Myocyte (in vitro differentiated cells): ENCODE measurements at places on chromosomes 16 and 17. TPM values are rescaled to one million over a fixed set of nuclear protein-coding genes. Genes with fewer than 3 reads are reported as not detected.

The EVPLL gene
- total RNA-seq, result not detected in 2 replicates

The SLC47A2 gene
- 3.8 and 5.6 TPM in 2 replicates for total RNA-seq

The PRSS8 gene
- total RNA-seq, result 0.08 TPM in 1 of 2 replicates, not detected in the other

The CTRB2 gene
- 2.3 and 6.1 TPM in 2 replicates for total RNA-seq

The CX3CL1 gene
- not detected in 2 replicates for total RNA-seq

The IST1 gene
- total RNA-seq, result 246 and 256 TPM in 2 replicates

The KRTAP16-1 gene
- not detected in 2 replicates for total RNA-seq

The CCL3 gene
- total RNA-seq, result 1.5 TPM in 1 of 2 replicates, not detected in the other

The GUCY2D gene
- not detected in 2 replicates for total RNA-seq

The PIRT gene
- not detected in 2 replicates for total RNA-seq

The ANKRD13B gene
- 29.1 and 41.2 TPM in 2 replicates for total RNA-seq

The GRAPL gene
- total RNA-seq, result not detected in 2 replicates

The SNN gene
- 14.4 and 15.4 TPM in 2 replicates for total RNA-seq

The HSF4 gene
- 20.9 and 29.3 TPM in 2 replicates for total RNA-seq

The KRTAP2-3 gene
- 0.19 TPM in 1 of 2 replicates, not detected in the other for total RNA-seq

The SHISA9 gene
- total RNA-seq, result 15.5 and 15.9 TPM in 2 replicates

The NOB1 gene
- 17.5 and 20.1 TPM in 2 replicates for total RNA-seq

The HLF gene
- 0.37 and 0.88 TPM in 2 replicates for total RNA-seq

The RASL10B gene
- total RNA-seq, result 1.1 and 1.3 TPM in 2 replicates

The ADORA2B gene
- 6.3 and 7.1 TPM in 2 replicates for total RNA-seq

The EZH1 gene
- 24.6 and 28.6 TPM in 2 replicates for total RNA-seq

The TP53TG3C gene
- not detected in 2 replicates for total RNA-seq

The ANKRD40CL gene
- total RNA-seq, result not detected in 2 replicates

The SSTR5 gene
- 0.29 and 1.6 TPM in 2 replicates for total RNA-seq

The CCL18 gene
- total RNA-seq, result not detected in 2 replicates

The CSH2 gene
- not detected in 2 replicates for total RNA-seq

The KRT33A gene
- total RNA-seq, result not detected in 2 replicates

The GCGR gene
- not detected in 2 replicates for total RNA-seq

The TM4SF5 gene
- not detected in 2 replicates for total RNA-seq

The C16orf74 gene
- total RNA-seq, result 0.16 TPM in 1 of 2 replicates, not detected in the other

The CCNF gene
- 3.1 and 3.2 TPM in 2 replicates for total RNA-seq

The CBLN1 gene
- not detected in 2 replicates for total RNA-seq

The TMEM238L gene
- total RNA-seq, result not detected in 2 replicates

The TEX19 gene
- 0.80 and 1.1 TPM in 2 replicates for total RNA-seq

The SULT1A4 gene
- 0.32 and 5.8 TPM in 2 replicates for total RNA-seq

The ERI2 gene
- 20.1 and 27.1 TPM in 2 replicates for total RNA-seq

The ALDH3A1 gene
- 2.8 and 3.4 TPM in 2 replicates for total RNA-seq

The NOG gene
- 62.4 and 63.9 TPM in 2 replicates for total RNA-seq

The BCO1 gene
- not detected in 2 replicates for total RNA-seq

The CDRT15 gene
- not detected in 2 replicates for total RNA-seq

The TELO2 gene
- 17.5 and 21.3 TPM in 2 replicates for total RNA-seq

The CTRL gene
- 0.42 and 1.3 TPM in 2 replicates for total RNA-seq

The LGALS9 gene
- 0.29 and 0.31 TPM in 2 replicates for total RNA-seq

The CA5A gene
- not detected in 2 replicates for total RNA-seq

The ULK2 gene
- 10.2 and 18.0 TPM in 2 replicates for total RNA-seq

The FXR2 gene
- total RNA-seq, result 85.2 and 85.6 TPM in 2 replicates

The PYCARD gene
- 2.3 and 3.0 TPM in 2 replicates for total RNA-seq

The SEC14L5 gene
- 0.16 and 0.68 TPM in 2 replicates for total RNA-seq

The CHST6 gene
- total RNA-seq, result 0.29 and 0.94 TPM in 2 replicates

The SLC47A1 gene
- total RNA-seq, result 0.24 and 2.2 TPM in 2 replicates

The CDC42EP4 gene
- 3.0 and 5.1 TPM in 2 replicates for total RNA-seq

The CDH3 gene
- total RNA-seq, result 0.10 TPM in 1 of 2 replicates, not detected in the other

The REXO5 gene
- 5.7 and 7.2 TPM in 2 replicates for total RNA-seq

The ZDHHC1 gene
- total RNA-seq, result 12.8 and 19.2 TPM in 2 replicates

The NPIPB2 gene
- 1.1 and 1.3 TPM in 2 replicates for total RNA-seq

The SSH2 gene
- total RNA-seq, result 21.5 and 26.7 TPM in 2 replicates

The KRT32 gene
- not detected in 2 replicates for total RNA-seq

The SOST gene
- total RNA-seq, result not detected in 2 replicates
